ENCODE measurements at places on chromosomes 3 and 15.

- DNase-seq: no peak
Observed at GRCh38 chr15:84831028-84831427, 13.9 kb downstream of the ALPK3 start.

DNA sequence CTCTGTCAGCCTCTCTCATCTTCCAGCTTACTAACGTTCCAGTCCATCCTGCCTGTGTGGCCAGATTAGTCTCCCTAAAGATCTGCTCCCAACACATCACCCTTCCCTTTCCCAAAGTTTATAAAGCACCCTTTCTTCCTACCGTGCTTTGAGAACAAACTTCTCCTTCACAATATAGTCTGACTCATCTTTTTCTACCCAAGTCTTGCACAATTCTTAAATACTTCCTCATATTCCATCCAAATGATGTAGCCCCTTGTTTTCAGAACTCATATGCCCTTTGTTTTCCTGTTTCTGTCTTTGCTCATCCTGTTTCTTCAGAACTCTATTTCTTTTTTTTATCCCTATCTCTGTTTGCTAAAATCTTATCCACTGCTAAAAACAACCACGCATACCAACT lies 326.8 kb downstream of the MFSD1 start:
- DNase-seq: no peak

- DNase-seq: no peak
Observed at GRCh38 chr15:40091861-40092255, 16.8 kb downstream of the BMF start.

- no peak for DNase-seq
Observed at GRCh38 chr3:168859143-168859542, 763.4 kb upstream of the GOLIM4 start.

DNA sequence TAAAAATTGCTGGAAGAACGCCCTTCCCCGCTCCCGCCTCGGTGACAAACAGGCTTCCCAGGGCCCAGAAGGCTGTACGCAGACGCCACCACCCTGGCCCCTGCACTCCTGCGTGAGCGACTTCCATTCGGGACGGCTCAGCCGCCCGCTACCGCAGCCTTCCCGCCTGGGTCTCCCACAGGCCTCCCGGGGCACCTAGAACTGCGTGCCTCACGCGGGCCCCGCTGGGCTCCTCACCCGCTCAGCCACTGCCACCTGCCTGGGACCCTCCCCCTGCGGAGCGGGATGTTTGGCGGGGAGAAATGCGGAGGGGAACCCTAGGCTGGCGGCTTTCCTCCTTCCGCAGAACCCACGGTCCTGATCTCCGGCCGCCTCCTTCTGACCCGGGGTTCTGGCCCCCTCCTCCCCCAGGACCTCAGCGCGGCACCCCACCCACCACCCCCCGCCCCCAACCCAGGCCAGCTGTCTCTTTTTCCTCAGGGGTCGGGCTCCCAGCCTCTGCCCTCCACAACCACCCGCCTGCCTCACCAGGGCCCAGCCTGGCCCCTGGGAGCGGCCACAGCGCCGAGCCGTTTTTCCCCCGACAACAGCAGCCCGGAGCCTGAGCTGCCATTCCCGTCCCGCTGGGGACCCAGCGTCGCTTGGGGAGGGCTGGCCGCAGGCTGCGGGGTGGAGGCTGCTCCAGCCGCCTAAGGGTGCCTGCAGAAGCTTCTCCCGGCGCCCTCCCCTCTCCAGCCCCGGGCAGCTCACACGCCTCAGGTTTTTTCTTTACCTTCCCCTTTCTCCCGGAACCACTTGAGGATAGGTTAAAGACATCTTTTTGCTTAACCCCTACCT lies 27.6 kb upstream of the RAB7A start:
- no peak for DNase-seq

- DNase-seq: no peak
Observed at GRCh38 chr3:65999606-66000005, 39.1 kb downstream of the MAGI1 start.

DNA sequence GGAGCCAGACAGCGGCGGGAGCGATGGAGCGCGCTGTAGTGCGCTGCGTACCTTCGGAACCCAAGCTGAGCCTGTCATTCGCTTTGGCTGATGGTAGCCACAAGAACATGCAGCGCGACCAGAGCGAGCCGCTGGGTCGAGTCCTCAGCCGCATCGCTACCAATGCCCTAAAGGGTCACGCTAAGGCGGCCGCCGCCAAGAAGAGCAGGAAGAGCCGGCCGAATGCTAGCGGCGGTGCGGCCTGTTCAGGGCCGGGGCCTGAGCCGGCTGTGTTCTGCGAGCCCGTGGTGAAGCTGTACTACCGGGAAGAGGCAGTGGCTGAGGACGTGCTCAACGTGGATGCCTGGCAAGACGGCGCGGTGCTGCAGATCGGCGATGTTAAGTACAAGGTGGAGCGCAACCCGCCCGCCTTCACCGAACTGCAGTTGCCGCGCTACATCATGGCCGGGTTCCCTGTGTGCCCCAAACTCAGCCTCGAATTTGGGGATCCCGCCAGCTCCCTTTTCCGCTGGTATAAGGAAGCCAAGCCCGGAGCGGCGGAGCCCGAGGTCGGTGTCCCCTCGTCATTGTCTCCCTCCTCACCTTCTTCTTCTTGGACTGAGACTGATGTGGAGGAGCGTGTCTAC lies 498 bp downstream of the PDE12 start:
- peak; percentile 1 for DNase-seq

- no peak for DNase-seq
Observed at GRCh38 chr15:66131831-66132230, 121.7 kb downstream of the MEGF11 start.

GRCh38 chr3:149654188-149654601 lies 3.6 kb downstream of the WWTR1 start:
- DNase-seq: no peak

DNA sequence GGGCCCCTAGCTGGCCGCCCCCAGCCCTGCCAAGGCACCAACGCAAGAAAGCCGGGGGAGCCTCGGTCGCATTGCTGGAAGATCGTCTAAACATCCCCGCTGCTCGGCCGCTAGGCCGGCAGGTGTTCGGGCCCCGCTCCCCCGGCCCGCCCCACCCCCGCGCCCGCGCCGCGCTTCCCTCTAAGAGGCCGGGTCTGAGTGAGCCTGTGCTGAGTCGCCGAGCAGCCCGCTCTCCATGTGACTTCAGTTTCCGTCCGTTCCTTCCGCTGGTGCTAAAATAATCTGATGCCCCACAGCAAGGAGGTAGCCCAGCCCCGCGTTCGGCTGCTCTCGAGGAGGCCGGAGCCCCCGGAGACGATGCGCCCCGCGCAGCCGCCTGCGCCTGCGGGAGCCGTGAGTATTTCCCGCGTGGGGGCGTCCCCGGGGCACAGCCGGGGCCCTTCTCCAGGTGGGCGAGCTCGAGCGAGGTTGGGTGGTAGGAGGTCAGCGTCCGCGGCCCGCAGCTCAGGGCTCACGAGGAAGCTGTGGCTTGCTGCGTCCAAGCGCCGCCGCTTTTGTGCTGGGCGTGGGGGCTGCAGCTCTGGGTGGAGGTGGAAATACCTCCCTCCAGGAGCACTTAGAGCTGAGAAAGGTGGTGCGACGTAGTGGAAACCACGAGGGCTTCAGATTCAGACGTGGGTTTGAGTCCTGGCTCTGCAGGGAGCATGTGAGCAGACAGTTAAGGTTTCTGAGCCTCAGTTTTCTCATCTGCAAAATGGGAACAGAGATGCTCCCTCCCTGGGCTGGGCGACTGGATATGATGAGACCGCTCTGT lies at the start of gene NRROS:
Gene NRROS (plus strand): TSS at position 212 of the 814 bp plus-strand sequence. CDS start 14,846 bp downstream, outside the sequence.
- DNase-seq: peak; percentile 40

GRCh38 chr3:175965036-175965435 lies 1105.9 kb downstream of the NAALADL2 start:
- DNase-seq: no peak

GRCh38 chr15:77097921-77098320 lies 27.0 kb upstream of the TSPAN3 start:
- no peak for DNase-seq

DNA sequence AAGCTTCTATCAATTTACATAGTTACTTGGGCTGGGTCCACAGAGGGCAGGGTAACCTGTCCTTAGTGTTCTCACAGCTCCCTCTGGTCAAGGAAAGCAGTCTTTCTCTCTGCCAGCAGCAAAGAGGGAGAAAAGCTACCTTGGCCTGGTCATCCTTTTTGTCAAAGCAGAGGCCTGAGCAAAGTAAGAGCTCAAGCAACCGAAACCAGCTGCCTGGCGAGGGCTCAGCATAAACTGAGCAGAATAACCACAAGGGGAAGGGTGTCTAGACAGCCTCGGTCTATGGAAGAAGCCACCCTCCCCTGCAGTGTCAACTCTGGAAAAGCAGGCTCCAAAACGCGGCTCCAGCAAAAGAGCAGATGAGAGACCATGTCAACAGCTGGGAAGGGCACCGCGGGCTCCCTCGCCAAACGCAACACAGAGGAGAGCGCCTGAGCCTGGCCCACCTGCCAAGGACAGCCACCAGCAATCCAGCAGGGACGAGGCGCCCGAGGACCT lies 17.4 kb downstream of the LRIG1 start:
- no peak for DNase-seq

DNA sequence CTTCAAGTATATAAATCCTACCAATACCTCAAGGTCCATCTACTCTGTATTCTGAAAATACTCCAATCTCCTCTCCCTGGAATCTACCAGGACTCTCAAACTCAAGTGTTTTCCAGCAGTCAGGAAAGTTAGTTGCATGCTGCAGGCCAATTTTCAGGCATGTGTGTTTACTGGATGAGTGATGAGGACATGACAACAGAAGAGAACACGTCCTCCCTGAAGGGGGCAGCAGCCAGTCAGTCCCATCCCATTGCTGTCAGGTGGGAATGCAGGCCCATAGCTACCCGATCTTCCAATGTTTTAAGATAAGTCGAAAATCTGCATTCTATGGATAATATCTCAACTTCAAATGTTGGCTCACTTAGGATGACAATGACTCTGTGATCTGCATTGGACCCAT lies 496.2 kb downstream of the FHIT start:
- no peak for DNase-seq

DNA sequence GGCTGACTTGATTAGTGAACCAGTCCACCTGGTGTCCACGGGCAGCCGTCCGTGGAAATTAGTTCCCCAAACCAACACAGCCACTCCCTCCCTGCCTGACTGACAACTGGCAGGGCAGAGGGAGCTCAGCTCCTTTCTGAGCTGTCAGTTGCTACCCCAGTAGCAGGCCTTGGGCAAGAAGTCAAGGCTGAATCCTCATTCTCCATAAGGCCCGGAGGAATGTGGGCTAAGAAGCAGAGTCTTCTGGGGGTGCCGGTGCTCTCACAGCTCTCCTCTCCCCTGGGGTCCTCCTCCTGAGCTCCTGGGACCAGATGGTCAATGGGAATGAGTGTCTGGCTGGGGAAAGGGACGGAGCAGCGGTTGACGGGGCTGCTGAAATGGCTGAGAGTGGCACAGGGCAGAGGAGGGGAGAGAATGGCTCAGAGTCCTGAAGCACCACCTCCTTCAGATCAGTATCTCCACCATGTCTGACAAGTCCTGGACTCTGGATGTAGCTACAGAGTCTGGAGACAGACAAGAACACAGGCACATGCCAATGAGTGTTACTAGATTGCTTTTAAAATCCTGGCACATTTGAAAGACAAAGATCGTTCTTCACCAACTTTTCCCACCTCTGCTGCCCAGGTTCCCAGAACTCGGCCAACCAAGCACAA lies 16.9 kb downstream of the AMOTL2 start:
- DNase-seq: no peak

- no peak for DNase-seq
Observed at GRCh38 chr3:183328823-183329222, 75.8 kb downstream of the B3GNT5 start.

GRCh38 chr15:49468481-49468839 lies 45.4 kb downstream of the FGF7 start:
- DNase-seq: no peak

DNA sequence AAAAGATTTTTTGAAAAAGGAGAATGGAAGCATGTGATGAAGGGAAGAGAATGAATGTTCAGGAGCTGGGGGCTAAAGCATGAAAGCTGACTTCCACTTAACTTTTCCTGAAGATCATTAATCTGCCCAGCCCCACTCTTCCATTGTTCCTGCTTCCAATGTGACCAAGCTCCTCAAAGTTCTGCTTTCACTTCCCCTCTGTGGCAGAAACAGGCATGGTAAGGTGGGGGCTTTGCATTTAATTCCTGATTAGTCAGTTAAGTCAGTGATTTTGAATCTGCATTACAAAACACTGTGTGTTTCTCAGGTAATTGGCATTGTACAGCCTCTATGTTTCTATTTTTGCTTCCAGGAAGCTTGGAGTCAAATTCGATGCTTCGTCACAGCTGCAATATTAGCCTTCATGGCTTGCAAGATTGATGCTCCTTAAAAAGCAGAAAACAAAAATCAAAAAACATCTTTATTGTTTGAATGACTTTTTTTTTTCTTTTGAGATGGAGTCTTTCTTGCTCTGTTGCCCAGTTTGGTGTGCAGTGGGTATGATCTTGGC lies 7.3 kb upstream of the TM6SF1 start:
- no peak for DNase-seq

DNA sequence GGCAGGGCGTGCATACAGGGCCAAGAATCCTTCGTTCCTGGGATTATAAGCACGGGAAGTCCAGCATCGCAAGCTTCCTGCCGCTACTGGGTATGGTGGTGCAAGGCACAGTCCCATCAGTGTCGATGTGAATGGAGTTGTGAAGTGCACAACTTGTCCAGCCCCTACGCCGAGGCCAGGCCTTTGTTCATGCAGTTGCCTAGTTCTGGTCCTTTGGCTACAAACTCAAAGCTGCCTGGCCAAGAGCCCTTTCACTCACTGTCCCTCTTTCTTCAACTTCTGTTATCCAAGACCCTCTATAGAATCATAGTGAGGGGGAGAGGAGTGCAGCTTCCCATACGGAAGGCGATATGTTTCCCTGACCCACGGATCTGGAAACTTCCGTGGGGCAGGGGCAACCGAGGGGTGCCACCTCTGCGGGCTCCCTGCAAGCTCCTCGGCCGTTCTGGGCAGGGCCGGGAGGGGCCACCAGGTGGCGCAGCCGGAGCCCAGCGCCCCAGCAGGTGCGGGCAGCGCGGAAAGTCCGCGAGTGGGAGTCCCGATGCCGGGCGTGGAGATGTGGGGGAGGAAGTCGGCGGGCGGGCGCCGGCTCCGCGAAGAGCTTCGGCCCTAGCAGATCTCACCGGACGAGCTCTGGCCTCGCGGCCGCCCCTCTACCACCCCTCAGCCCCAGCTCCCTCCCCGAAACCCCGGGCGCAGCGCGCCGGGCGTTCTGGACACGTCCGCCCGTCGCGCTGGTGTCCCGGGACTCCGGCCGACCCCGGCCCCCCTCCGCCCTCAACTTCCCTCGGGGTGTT lies 693 bp downstream of the RASGRP1 start:
- peak; percentile 77 for DNase-seq

DNA sequence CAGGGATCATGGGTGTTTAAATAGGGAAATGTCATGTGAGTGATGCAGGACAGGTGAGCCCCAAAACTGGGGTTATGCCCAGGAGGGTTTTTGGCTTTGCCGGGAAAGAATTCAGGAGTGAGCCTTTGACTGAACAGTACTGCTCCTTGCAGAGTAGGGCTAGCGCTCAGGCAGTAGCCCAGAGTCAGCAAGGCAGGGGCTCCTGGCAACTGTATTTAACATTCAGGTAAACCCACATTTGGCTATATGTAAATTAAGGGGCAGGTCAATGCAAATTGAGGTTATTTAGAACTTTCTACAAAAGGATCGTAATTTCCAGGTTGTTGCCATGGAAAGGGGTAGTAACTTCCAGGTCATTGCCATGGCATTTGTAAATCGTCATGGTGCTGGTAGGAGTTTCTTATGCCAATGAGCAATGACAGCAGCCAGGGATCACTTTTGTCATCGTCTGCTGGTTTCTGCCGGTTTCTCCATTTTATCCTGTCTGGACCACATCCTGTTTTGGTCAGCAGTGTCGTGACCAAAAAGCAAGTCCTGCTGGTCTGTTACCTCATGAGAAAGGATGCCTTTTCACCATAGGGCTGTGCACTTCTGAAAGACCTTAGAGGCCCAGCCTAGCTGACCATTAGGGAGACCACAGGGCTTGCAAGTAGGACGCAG lies 24.3 kb downstream of the MTHFS start:
- no peak for DNase-seq

GRCh38 chr15:34653992-34654391 lies 70.5 kb upstream of the GOLGA8B start:
- no peak for DNase-seq

Data from stimulated activated CD8-positive, alpha-beta memory T cell treated with anti-CD3 and anti-CD28 coated beads, Interleukin-2, amount 100 ng/mL, for 1 hour (primary cell).